Naive thymus-derived CD4-positive, alpha-beta T cell (primary cell): ENCODE measurements at places on chromosomes 16 and 17. TPM values are rescaled to one million over a fixed set of nuclear protein-coding genes. Genes with fewer than 3 reads are reported as not detected.

DPEP3 gene
- 1.6 TPM for total RNA-seq

CDC6 gene
- total RNA-seq: 72.1 and 73.6 TPM in 2 replicates

UTP18 gene
- total RNA-seq: 46.2 TPM

CACNG5 gene
- total RNA-seq: not detected in 2 replicates

TEDC2 gene
- 1.1 TPM for total RNA-seq

OMG gene
- total RNA-seq: 0.41 and 0.53 TPM in 2 replicates

PRKAR1A gene
- total RNA-seq: 115 TPM

FASN gene
- total RNA-seq: 24.3 TPM

PYY gene
- total RNA-seq: not detected

CCDC200 gene
- 2.0 TPM for total RNA-seq

STARD3 gene
- total RNA-seq: 69.8 and 72.6 TPM in 2 replicates

DLG4 gene
- 10.9 TPM for total RNA-seq

IRX3 gene
- not detected for total RNA-seq

ZNF821 gene
- total RNA-seq: 6.2 and 7.0 TPM in 2 replicates

PPM1E gene
- total RNA-seq: not detected

AXIN2 gene
- total RNA-seq: 40.7 TPM

C16orf86 gene
- 4.7 TPM for total RNA-seq

CD300A gene
- total RNA-seq: 48.2 and 48.8 TPM in 2 replicates

NTN1 gene
- not detected for total RNA-seq

COTL1 gene
- total RNA-seq: 84.2 TPM

ARL5C gene
- not detected for total RNA-seq
